ENCODE measurements at places on chromosomes 6 and 20. TPM values are rescaled to one million over a fixed set of nuclear protein-coding genes. Genes with fewer than 3 reads are reported as not detected.

- no peak for DNase-seq
These were observed 215.6 kb upstream of the HEY2 start for GRCh38 chr6:125533710-125534397.

PTK7 gene
- polyA plus RNA-seq, result 53.2 TPM

MLN gene
- polyA plus RNA-seq, result not detected

BTNL2 gene
- polyA plus RNA-seq, result 0.18 TPM
